ENCODE measurements at places on chromosomes 3 and 15.

DNA sequence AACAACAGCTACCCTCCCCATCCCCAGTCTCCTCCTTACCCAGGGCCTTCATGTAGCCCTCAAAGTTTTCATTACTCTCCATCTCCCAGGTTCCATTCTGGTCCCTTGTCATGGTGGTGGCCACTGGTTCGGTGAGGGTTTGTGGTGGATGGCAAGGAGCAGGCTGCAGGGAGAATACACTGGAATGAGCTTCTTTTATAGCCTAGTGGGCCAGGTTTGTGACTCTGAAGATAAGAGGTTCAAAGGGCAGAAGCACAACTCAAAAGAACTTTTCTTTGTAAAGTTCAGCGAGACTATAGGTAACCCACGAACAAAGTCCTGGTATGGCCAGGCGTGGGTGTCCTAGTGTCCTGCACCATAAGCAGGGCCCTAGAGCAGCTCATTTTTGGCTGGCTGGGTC, at the start of gene RBP2:
Gene RBP2, minus strand, starts transcription at position 169 of the 400 bp plus-strand sequence. Its CDS starts 57 bp downstream, at position 112.
- DNase-seq, result no peak

DNA sequence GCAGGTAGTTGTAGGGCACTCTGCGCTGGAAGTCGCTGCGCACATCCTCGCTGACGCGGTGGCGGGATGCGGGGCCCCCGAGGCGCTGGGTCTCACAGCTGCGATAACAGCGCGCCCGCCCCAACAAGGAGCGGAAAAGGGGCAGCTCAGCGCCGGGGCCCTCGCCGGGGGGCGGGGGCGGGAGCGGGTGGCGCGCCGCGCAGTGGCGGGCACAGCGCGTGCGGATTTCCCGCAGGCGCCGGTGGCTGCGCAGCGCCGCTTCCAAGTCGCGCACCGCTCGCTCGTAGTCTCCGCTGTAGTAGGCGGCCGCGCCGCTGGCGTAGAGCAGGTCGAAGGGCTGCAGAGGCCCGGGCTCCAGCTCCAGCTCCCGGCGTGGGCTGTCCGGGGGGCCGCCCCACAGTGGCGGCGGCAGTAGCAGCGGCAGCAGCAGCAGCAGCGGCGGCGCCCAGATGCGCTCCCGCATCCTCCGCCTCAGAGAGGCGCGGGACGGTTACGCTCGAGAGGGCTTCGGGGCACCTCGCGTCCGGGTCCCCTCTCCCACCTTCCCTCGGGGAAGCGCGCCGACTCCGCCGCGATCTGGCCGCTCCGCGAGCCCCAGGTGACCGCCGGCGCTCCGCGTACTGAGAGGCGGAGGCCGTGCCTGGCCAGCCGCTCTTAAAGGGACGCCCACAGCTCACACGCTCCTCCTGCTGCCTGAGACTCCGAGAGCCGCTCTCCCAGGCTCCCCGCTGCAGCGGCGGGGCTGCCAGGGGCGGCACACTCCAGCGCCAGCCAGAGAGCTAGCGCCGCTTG, at the start of gene P3H2:
Gene P3H2, minus strand, starts transcription at position 629 of the 792 bp plus-strand sequence. Its CDS starts 166 bp downstream, at position 463.
- DNase-seq, result peak; percentile 87

DNA sequence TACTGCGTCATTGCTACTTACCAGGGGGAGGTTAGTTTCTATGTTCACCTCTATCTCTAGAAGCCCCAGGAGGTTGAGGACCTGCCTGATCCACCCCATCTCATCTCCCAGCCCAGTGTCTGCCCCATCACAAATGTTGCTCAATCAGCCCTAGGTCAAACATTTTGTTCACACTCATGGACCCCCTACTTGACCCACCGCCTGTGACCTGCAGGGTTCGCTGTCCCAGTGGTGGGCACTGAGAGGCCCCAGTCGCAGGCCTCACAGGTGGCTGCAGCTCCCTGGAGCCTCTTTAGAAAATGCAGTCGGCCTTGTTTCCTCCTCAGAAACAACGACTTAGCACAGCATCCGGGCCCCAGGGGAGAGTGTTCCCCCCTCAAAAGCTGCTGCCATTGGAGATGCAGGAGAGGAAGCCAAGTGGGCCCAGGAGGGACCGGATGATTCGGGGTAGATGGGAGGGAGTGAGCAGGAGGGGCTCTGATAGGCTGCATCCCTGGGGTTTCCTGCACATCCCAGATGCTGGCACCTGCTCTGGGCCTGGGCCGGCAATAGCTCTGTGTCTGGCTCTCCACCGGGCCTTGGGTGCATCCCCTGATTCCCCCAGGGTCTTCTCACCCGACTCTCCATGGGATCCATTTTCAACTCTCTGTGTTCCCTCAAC, 18.4 kb upstream of the INSYN1 start:
- DNase-seq, result no peak

GRCh38 chr3:194369522-194370279, at the start of gene LRRC15:
TSS of gene LRRC15 (minus strand) at chr3:194369743. CDS start at chr3:194361043, 8,700 bp downstream.
- peak; percentile 63 for DNase-seq

DNA sequence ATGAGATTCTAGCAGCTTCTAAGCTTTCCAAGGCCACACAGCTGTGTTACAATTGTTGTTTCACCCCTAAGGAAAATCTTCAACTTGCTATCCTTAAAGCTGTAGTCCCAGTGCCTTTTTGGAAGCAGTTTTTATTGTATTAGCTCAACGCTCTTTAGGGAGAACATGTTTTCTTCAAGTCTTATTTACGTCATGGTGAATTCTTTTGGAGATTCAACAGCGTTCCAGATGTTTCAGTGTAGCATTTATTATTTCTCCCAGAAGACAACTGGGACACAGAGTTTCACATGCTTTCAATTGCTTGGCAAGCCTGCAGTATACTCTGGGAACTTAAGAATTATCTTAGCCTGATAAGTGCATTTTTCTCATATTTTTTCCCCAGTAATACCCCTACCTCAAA, 888.3 kb downstream of the PLOD2 start:
- no peak for DNase-seq

GRCh38 chr3:26591926-26592325, 30.6 kb upstream of the LRRC3B start:
- DNase-seq, result no peak

GRCh38 chr15:91872356-91873137, 19.0 kb downstream of the SLCO3A1 start:
- no peak for DNase-seq

All from astrocyte (in vitro differentiated cells and primary cell).